ENCODE measurements at places on chromosomes 4 and X. TPM values are rescaled to one million over a fixed set of nuclear protein-coding genes. Genes with fewer than 3 reads are reported as not detected.

Gene MAGIX
- 7.0 TPM for total RNA-seq

Gene HPSE
- total RNA-seq: 87.8 TPM

Gene PGAM4
- total RNA-seq: not detected

Gene SPIN2A
- total RNA-seq: 1.1 TPM

Gene SLC16A2
- 10.0 TPM for total RNA-seq

Gene TMPRSS11B
- total RNA-seq: 3.1 TPM

Gene SCML2
- total RNA-seq: 2.5 TPM

Gene UCP1
- total RNA-seq: 0.41 TPM

Gene PDCL2
- not detected for total RNA-seq

Gene UVSSA
- total RNA-seq: 32.4 TPM

Gene WDFY3
- total RNA-seq: 76.4 TPM

Gene NPY1R
- 6.6 TPM for total RNA-seq

Gene WWC2
- 23.9 TPM for total RNA-seq

Gene GCNA
- 0.79 TPM for total RNA-seq

Gene MAGEA11
- total RNA-seq: 0.19 TPM

Gene NLGN3
- total RNA-seq: 17.9 TPM

Gene AMBN
- total RNA-seq: 0.36 TPM

Gene GABRQ
- 6.1 TPM for total RNA-seq

Gene LRCH2
- 4.8 TPM for total RNA-seq

Gene UNC5C
- 20.5 TPM for total RNA-seq

Gene FAM184B
- total RNA-seq: 0.12 TPM

Gene SULT1B1
- total RNA-seq: 4.4 TPM

Gene TNMD
- 2.3 TPM for total RNA-seq

Gene IL2RG
- total RNA-seq: 5.2 TPM

Gene INPP4B
- total RNA-seq: 9.0 TPM

Gene RADX
- 5.3 TPM for total RNA-seq

Gene S100G
- 30.8 TPM for total RNA-seq

Gene FAM133A
- 0.46 TPM for total RNA-seq

Gene C4orf50
- total RNA-seq: 0.52 TPM

Gene HHIP
- total RNA-seq: 29.6 TPM

Gene LDB2
- total RNA-seq: 31.5 TPM

Gene FRG2
- not detected for total RNA-seq

Gene DMRTC1B
- 1.9 TPM for total RNA-seq

Gene F11
- 1.0 TPM for total RNA-seq

Gene MXRA5
- total RNA-seq: 109 TPM

Gene RNF212
- total RNA-seq: 3.5 TPM

Gene SHROOM3
- 32.1 TPM for total RNA-seq

Gene GPR78
- total RNA-seq: 4.9 TPM

Gene PDGFRA
- 4.8 TPM for total RNA-seq

Gene GPR143
- total RNA-seq: 4.7 TPM

Gene TMEM184C
- total RNA-seq: 47.8 TPM

Gene LNX1
- total RNA-seq: 5.3 TPM

Gene KIT
- 19.5 TPM for total RNA-seq

Gene FAM149A
- 9.9 TPM for total RNA-seq

Gene SAP30
- 21.3 TPM for total RNA-seq

Gene CACNA1F
- 0.48 TPM for total RNA-seq

Gene HTR2C
- 0.71 TPM for total RNA-seq

Gene CXCL11
- not detected for total RNA-seq

Gene CT83
- total RNA-seq: 2.1 TPM

Gene HDAC8
- 32.4 TPM for total RNA-seq

Gene ASB12
- not detected for total RNA-seq

Gene GABRG1
- 0.88 TPM for total RNA-seq

Gene CPLX1
- 5.6 TPM for total RNA-seq

Gene NPY2R
- total RNA-seq: 0.43 TPM

Gene HSFX3
- total RNA-seq: not detected

Measured in type B pancreatic cell (in vitro differentiated cells).